ENCODE measurements at places on chromosomes 3 and 15. TPM values are rescaled to one million over a fixed set of nuclear protein-coding genes. Genes with fewer than 3 reads are reported as not detected.

- DNase-seq, result no peak
Measured at GRCh38 chr15:45854455-45855202, 219.8 kb downstream of the SQOR start.

- DNase-seq, result no peak
Measured at GRCh38 chr3:126450219-126450618, 25.5 kb downstream of the ZXDC start.

DNA sequence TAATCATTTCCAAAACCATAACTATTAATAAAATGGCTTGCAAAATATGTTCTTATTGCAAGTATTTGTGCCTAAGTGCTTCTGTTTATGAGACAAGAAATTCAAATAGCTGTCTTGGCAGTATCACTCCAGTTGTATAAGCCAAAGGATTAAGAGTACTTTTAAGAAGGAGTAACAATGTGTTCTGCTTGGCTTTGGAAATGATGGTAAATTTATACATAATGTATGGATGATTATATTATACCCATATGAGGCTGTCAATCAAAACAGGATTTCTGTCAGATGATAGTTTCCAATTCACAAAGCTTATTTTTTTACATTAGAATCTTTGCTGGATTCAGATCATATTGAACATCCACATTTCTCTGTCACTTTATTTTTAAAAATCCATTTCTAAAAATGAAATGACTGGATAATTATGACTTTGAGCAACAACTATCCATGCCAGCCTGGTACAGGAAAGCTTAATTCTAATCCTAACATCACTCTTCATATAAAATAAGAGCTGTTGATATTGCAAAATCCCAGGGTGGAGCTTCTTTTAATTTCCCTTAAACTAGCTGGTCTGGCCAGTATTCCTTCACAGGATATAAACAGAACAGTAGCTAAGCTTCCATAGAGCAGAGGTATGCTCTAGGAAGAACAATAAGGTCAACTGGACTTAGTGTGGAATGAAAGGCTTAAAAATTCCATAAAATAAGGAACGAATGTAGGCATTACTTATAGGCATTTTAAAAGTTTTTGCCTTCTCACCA is 30.0 kb upstream of the ZNF280D start:
- no peak for DNase-seq

DNA sequence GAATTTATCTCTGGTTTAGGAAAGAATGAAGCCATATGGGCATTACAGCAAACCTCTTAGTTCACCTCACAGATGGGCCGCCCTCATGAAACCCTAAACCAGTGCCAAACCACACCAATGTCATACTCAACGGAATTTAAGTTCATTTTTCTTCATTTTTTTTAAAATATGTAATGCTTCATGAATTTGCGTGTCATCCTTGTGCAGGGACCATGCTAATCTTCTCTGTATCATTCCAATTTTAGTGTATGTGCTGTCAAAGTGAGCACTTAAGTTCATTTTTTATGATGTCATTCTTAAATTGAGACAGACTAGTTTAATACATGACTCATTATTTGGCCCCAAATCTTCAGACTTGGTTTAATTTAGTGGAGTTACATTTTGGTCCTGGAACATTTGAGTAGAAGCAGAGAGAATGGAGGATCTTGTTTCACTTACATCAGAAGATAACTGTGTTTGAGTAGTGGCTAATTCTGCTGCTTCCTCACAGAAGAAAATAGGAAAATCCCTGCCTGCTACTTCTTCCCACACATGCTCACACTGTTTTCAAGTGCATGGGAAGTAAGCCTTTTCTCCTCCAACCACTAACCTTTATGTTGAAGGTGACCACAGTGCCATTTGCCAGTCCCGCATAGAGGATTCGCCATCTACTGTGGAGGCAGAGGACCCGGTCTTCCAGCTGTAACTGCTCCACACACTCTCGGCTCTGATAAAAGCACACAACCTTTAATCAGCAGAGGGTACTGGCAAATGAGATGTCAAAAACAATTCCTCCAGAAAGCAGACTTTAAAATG is 63.3 kb downstream of the ZNF106 start:
- DNase-seq, result no peak

GUCA1C gene
- not detected for total RNA-seq

DNA sequence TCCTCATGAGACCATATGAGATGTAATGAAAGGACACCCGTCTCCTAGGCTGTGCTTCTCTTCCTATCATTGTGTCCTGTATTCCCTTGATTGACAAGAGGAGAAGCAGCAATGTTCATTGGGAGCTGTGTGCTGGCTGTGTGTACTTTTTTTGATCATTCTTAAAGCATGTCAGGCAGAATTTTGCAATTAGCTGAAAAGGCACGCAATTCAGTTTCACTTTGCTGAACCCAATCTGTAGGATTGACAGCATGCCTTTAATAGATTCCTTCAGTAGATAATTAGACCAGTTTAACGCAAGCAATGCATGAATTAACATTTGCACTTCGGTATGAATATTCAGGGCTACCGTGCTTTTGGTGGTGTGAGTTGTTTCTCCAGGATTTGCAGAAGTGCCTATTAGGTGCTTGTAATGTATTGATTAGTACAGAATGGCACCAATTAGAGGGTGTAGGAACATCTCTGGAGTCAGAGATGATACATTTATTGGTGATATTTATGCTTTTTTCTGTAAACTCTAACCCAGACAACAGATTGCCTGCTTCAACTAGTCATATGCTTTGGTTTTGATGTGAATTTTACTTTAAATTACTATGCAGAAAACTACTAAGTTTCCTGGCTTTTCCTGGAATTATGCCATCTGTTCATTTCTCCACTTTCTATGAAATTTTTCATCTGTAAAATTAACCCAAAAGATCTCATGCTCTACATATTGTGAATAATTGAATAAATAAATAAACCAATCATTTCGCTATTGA is 114.3 kb downstream of the NSUN3 start:
- no peak for DNase-seq

ZIC4 gene
- total RNA-seq, result not detected

STRIT1 gene
- not detected for total RNA-seq

- DNase-seq, result no peak
Measured at GRCh38 chr15:33874156-33874555, 94.1 kb upstream of the CHRM5 start.

SLC9C1 gene
- total RNA-seq, result 0.19 TPM

CPNE4 gene
- not detected for total RNA-seq

- no peak for DNase-seq
Measured at GRCh38 chr3:143989461-143989860, 17.8 kb downstream of the DIPK2A start.

- DNase-seq, result no peak
Measured at GRCh38 chr3:178586076-178586475, 49.8 kb downstream of the KCNMB2 start.

DNA sequence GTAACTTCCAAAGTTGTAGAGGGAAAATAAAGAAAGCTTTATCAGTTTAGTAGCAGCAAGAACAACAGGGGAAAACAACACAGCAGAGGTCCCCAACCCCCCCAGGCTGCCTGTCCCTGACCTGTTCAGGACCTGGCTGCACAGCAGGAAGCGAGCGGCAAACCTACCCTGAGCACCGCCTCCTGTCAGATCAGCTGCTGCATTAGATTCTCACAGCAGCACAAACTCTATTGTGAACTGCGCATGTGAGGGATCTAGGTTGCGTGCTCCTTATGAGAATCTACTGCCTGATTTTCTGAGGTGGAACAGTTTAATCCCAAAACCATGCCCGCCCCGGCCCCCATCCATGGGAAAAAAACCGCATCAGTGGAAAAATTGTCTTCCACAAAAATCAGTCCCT is 40.3 kb downstream of the USP50 start:
- DNase-seq, result no peak

DNA sequence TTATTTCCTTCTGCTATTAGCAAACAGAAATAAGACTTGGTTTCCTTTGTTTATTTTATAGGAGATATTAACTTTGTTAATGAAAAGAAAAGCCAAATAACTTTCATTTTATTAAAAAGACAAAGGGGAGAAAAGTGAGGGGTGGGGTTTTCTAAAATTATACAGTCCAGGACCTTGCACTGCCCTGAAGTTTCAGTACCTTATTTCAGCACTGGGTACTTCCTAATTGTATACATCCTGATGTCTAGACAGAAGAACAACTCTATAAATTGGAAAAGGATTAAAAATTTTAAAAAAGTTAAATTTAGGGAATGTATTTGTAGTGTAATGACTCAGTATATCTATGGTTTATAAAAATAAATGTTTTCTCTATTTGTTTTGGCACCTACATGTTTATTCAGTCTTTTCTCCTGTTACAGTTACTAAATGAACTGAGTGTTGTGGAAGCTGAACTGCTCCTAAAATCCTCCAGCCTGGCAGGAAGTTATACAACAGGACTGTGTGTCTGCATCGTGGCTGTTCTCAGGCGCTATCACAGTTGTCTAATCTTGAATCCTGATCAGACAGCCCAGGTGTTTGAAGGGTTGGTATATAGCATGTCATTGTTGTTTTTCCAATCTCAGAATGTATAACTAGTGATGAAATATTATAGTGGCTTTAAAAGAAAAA is 27.6 kb upstream of the P2RY13 start:
- no peak for DNase-seq

DNA sequence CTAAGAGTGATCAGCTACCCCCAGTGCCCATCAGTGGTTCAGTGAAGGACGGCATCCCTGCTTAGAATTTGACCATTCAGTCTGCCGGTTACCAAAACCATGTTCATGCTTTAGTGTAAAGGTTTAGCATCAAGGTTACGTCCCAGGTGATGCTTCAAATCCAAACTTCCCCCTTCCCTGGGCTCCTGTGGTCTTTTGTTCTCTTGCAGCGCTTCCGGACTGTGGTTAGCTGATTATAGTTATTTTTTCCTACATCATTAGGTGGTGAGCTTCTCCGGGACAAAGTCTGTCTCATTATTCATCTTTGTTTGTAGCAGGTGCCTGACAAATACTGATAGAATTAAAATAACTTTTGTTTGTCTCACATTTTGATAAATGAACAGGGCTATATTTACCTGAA is 28.3 kb upstream of the MYZAP start:
- no peak for DNase-seq

DNA sequence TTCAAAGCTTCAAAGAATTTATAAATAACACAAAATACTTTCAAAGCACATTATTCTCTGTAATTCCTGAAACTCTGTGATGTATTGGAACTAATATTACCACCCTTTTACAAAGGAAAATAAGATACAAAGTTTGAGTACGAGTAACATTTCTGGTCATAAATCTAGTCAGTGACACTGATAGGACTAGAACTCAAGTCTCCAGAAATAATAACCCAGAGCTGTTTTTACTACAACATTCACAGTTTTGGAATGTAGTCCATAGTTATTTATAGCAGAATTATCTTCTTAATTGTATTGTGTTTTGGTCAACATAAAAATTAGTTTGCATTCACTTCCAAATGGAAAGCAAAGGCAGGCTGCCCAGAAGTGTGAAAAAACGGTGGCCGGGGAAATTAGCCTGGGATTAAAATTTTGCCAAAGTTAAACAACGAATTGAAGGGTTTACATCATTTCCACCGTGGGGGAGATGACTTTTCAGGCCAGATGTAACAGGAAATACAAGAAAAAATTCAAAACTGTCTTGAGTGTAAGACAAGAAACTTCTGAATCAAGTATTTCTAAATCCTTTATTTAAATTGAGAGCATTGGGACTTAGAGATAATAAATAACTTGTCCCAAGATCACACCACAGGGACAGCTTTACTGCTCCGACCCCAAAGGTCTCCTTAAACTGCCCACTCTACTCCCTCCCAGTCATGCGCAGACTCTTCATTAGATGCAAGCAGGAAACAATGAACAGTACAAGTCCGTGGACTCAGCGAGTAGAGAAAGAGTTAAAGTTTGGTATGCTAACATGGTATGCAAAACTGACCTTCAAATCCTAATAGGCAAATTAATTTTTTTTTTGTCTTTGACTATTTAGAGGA is 74.3 kb upstream of the VGLL4 start:
- no peak for DNase-seq

- no peak for DNase-seq
Measured at GRCh38 chr3:78870484-78870883, 897.3 kb downstream of the ROBO1 start.

DNA sequence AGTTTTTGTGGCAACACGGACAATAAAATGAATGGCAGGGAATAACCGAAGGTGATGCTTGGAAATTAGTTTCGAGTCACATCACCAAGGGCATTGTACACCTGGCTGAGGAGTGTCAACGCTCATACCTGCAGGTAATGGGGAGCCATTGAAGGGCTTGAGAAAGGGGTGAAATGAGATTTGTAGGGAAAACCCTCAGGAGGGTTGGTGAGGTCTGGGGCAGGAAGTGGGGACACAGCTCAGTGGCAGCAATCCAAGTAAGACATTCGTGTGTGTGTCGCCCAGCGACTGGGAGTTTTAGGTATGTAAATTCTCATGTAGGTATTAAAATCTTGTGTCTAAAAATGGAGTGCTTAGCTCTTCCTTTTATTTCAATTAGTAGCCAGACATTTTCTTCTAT is 14.3 kb downstream of the PARP14 start:
- DNase-seq, result no peak

DNA sequence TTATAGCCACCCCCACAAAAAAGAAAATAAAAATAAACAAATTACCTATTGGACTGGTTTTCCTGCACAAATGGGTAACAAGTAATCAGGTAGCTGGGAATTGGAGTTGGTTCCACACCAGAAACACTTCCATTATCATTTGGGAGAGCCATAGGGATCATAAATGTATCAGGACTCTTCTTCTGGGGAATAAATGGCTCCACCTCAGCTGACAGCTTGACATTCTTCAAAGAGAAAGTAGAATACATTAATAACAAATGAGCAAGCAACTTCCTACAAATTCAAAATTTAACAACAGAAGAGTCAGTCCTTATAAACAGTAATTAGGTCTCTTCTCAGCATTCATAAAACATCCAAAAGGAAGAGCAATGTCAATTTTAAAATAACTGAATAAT is 8.7 kb downstream of the SECISBP2L start:
- DNase-seq, result no peak

DNA sequence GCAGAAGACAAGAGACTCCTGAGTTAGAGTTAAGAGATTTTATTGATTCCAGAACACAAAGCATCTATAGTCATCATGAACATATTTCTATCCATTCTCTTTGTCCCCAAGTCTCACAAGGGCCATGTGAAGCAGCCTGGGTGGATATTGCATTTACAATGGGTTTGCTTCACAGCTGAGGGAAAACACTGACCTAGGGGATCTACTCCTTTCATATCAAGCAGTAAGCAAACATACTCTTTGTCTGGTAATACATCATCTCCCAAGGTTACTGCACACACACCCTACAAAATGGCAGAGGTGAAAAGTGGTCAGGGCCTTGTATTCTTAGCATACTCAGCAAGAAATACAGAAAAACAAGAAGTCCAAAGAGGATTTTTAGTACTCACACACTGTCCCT is 267.7 kb upstream of the BCHE start:
- DNase-seq, result no peak

WNT5A gene
- 2.5 TPM for total RNA-seq

FMN1 gene
- total RNA-seq, result 35.5 TPM

TERB2 gene
- total RNA-seq, result not detected

Measured in omental fat pad (tissue), 4 donors.